HepG2 (cell line): ENCODE measurements at places on chromosomes 3 and 15.

- DNase-seq: no peak
These were observed 254.2 kb upstream of the CDIN1 start for GRCh38 chr15:36325206-36325605.

DNA sequence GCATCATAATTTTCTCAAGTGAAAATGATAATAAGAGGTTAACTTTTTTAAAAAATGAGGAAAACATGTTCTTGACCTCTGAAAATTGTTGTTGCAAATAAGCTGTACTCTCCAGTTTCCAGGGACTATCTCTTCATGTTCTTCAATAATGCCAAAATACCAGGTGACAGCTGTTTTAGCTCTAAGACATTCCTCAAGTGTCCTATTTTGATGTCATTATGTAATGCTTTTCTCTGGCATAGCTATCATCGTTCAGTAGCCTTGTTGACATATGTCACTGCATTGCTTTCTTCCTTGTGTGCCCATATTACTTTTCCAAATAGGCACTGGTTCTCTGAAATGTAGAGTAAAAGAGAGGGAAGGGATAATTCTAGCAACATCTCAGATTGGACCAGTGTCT, 5.7 kb upstream of the FILIP1L start:
- DNase-seq: no peak

DNA sequence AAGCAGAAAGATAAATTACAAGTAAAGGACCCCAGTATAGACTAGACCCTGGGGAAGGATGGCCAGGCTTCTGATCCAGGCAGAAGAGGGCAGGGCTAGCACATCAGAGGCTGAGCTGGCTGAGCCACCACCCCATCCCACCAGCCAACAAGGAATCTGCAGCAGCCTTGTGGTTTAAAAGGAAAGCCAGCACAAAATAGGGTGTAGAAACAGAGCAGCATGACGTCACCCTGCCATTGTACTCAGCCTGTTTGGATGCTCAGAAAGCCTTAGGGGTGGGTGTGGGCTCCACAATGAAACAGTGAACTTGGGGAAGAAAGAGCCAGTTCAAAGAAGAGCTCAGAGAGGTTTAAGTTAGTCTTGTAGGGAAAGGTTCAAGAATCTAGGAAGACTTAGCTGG, 28.2 kb downstream of the DUOX1 start:
- DNase-seq: no peak

DNA sequence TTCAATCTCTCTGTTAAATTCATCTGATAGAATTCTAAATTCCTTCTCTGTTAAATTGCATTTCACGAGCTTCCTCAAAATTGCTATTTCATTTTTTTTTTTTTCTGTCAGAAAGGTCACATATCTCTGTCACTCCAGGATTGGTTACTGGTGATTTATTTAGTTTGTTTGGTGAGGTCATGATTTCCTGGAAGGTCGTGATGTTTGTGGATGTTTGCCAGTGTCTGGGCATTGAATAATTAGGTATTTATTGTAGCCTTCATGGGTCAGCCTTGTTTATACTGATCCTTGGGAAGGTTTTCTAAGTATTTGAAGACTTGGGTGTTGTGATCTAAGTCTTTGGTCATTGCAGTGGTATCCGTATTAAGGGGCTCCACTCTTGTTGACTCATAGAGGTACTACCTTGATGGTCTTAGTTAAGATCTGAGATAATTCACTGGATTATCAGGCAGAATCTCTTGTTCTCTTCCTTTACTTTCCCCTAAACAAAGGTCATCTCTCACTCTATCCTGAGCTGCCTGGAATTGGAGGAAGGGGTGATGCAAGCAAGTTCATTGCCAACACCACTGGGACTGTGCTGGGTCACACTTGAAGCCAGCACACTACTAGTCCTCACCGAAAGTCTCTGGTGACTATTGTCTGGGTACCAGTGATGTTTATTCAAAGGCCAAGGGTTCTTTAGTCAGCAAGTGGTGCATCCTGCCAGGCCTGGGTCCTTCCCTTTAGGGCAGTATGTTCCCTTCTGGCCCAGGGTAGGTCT, 231.1 kb downstream of the GBE1 start:
- no peak for DNase-seq

DNA sequence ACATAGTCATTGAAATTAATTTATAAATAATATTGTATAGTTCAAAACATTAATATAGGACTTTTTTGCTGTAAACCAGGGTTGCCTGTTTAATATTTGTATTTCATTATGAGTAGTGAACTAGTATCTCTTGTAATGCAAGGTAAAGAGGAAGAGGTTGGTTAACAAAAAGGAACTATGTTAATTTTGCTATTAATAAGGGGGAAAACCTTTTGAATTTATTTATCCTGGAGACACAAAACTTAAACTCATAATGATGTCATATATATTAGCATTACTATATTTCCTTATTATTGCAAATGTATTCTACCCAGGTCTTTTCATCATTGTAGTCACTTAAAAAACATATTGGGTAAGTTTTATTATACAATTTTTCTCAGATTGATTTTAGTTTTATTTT, 94.5 kb downstream of the CHL1 start:
- DNase-seq: no peak

DNA sequence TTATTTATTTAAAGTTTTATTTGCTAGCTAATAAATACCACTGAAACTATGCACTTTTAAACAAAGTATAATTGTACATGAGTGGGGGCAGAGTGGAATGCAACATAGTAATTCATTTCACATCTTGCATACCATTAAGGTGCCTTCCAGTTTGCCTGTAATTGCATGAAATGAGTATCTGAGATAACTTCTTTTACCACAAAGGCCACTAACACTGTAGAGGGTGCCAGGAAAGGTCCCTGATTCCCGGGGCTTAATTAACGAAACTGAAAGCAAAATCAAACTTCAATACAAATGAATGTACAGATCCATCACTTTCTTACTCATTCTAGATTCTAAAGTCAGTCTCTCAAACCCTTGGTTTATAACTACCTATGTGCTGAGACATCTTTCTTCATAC, 2.1 kb downstream of the CD47 start:
- no peak for DNase-seq

- DNase-seq: peak; percentile 93
These were observed 627.0 kb upstream of the TBL1XR1 start for GRCh38 chr3:177824190-177824786.

DNA sequence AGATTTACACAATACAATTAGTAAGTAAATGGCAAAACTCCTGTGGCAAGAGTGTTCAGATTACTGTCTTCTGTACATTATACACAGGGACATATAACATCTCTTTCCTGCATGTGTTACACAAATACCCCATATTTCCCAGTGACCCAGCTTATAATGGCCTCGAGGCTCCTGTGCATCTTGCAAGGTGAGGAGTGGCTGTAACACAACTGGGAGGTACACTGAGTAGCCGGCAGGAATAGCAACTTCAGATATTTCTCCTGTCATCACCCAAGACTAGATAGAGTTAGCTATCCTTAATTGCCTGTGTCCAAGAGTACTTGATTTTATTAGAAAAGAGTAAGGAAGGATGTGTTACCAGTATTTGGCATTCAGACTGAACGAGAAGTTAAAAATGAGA, 5.6 kb downstream of the GMPS start:
- no peak for DNase-seq

- peak; percentile 34 for DNase-seq
These were observed 78.5 kb upstream of the ROBO1 start for GRCh38 chr3:79846148-79846933.

DNA sequence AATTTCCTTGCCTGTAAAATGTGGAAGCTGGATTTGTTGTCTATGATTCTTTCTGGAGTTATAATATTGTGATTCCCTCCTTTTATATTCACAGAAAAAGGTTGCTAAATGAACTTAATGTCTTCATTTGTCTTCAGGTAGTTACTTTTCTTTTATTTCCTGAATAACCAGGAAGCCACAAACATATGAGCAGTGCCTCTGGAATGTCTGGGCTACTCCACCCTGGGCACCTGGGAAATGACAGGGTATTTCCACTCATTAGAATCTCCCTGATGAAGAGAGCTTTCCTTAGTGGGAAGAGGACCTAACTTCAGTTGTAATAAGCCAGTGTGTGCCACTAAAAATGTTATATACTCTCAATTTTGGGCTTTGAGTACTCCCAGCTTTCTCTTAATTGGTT, 3.8 kb upstream of the SLMAP start:
- no peak for DNase-seq

DNA sequence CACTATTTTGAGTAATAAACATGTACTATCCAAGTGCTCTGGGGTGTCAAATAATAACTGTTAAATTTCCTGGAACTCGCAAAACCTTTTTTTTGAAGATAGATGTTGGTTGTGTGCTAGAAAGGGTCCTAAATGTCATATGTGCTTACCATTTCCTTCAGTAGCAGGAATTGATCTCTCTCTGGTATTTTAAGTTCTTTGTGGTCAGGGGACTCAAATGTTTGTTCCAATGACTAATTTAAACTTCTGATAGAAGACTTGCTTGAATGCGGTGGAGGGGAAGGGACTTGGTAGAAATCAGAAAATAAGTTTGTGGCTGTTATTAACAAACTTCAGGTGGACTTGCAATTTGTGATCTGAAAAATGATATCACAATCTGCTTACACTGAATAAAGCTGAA, 26.8 kb downstream of the ARIH2 start:
- no peak for DNase-seq

DNA sequence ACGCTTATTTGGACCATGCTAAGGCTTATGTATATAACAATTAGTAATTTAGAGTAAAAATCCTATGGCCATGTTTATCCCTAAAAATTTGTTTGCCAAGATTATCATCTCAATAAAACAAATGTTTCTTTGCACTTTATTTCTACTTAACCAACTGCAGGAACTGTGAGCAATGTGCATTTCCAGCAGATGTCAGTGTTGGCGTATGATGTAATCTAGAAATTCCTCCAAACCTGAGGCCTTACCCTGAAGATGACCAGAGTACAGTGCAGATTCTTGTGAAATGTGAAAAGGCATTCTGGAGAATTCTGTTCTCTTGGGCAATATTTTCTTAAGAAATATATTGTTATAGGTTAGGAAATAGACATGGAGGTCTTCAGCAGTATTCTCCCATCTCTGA, 205.9 kb downstream of the MBNL1 start:
- DNase-seq: peak; percentile 29

GRCh38 chr15:47917881-47918280, 200.6 kb downstream of the SEMA6D start:
- DNase-seq: no peak

DNA sequence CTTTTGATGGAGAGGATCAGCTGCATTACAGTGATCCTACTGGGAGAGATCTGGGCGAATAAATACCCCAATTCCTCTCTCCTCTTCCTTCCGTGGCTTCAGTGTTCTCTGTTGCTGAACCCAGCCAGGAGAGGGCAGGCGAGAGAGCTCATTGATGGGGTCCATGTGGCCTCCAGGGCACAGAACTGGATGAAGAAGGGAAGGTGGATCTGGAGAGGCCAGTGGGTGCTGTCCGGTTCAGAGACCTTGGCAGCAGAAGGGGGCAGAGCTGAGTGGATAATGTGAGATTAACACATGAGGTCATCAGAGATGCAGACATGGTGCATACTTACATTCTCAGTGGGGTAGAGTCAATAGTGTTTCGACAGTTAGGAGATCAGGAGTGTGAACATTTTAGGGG, 193.6 kb downstream of the CLSTN2 start:
- peak; percentile 25 for DNase-seq

GRCh38 chr3:149658744-149659497, 1.1 kb upstream of the WWTR1 start:
- DNase-seq: no peak

DNA sequence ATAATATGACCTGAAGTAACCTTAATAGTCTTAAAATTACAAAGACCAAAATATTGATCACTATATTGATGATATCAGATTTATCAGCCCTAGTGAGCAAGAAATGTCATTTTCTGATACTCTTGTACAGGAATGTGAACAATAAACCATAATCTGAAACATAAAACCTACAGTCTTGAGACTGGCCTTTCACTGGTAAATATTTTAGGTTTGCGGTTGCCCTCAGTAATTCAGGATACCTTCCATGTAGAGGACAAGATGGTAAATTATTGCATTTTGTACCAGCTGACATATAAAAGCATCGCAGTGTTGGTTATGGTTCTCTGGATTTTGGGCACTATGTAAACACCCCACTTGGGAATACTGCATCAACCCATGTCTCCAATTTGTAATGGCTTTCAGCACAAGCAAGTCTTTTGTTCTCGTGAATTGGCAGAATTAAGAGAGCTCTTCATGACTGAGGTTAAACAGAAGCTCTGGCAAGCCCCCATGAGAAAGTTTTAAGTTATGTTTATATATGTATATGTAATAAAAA, 128.5 kb downstream of the LMLN start:
- no peak for DNase-seq

GRCh38 chr15:65101411-65101890, 13.5 kb downstream of the UBAP1L start:
- peak; percentile 50 for DNase-seq

DNA sequence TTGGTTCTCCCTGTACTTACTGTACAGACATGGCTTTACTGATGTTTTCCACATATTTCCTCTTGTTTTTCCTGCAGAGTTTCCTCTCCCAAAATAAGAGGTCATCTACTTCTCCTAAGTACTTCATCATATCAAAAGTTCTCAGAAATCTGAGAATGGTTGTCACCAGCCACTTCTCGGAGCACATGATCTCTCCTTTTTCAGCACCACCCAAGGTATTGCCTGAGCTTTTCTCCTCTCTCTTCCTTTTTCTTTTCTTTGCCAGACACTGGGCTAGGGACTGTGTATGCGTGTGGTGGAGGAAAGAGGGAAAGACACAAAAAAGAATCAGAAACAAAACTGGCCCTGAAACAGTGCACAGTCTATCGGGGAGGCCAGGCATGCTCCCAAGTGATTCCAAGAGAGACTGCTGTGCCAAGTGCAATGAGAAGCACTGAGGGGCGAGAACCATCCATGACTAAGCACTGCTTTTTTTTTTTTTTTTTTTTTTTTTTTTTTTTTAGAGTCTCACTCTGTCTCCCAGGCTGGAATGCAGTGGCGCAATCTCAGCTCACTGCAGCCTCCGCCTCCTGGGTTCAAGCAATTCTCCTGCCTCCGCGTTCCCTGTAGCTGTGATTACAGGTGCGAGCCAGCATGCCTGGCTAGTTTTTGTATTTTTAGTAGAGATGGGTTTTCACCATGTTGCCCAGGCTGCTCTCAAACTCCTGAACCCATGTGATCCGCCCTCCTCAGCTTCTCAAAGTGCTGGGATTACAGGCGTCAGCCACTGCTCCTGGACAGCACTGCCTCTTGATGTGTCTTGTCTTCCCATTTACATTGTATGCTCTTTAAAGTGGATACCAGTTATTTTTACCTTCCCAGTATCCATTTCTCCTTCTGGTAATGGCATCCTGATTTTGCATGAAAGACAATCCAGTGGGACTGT, 194.0 kb upstream of the FEZF2 start:
- peak; percentile 10 for DNase-seq

GRCh38 chr15:63879211-63879610, 45.5 kb upstream of the HERC1 start:
- DNase-seq: no peak

DNA sequence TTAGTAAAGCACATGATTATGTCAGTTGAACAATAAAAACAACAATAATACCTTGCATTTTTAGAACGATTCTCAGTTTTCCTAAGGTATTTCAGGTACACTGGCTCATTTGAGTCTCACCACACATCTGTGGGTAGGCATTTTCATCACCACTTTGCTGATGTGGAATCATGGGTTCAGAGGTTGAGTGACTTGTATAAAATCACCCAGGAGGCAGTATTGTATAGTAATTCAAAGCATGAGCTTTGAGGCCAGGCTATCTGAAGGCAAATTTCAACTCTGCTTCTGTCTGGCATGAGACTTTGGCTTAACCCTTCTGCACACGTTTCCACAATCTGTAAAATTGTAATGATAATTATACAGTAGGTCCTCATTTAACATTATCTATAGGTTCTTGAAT, 183.9 kb upstream of the CMC1 start:
- no peak for DNase-seq
